Tibial nerve (tissue), 4 donors: ENCODE measurements at places on chromosomes 11 and 22. TPM values are rescaled to one million over a fixed set of nuclear protein-coding genes. Genes with fewer than 3 reads are reported as not detected.

FOLH1 gene
- 10.5 TPM for total RNA-seq

DNA sequence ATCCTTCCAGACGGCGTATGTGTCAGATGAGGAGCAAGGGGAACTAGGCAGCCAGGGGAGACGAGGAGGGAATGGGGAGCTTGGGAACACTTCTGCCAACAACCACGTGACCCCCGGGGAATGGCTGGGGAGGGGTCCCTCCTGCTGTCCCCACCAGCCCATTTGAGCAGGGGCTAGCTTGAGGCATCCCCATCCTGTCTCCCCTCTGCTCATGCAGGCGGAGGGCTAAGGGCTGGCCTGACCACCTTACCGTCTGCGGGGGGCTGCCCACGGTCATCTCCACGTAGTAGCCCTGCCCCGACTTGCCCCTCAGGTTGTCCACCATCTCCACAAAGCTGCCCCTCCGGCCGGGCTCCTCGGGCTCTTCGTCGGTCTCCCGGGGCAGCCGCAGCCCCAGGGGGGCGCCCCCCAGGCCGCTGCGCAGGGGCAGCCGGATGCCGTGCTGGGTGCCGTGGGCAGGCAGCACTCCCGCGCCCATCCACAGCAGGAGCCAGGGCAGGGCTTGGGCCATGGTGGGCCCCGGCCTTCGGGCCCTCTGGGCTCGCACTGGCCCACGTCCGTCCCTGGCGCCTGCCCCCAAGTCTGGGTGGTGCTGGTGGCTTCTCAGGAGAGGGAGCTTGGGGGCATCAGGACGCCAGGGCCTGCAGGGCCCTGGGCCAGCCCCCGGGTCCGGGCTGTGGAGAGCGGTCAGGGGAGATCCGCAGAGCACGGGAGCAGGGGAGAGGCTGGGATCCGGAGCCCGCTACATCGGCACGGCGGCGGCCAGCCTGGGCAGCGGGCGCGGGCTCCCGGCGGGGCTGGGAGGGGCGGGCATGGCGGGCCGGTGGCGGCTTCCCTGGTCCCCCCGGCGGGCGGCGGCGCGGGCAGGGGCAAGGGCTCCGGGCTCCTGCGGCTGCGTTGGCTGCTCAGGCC, 515 bp downstream of the BACE1 start:
- peak overlapping the region; percentile 67 for H3K27ac ChIP-seq
- no peaks in the 10 kb centered on the region for H3K27me3 ChIP-seq
- H3K4me1 ChIP-seq, result peaks cover 45% of the 10 kb centered on the region
- DNase-seq, result no peak
- H3K4me3 ChIP-seq, result peak overlapping the region; percentile 66
- H3K36me3 ChIP-seq, result peaks cover 6% of the 10 kb centered on the region

- H3K27me3 ChIP-seq, result no peaks in the 10 kb centered on the region
- H3K4me3 ChIP-seq, result no peak overlapping the region
- H3K27ac ChIP-seq, result no peak overlapping the region
Observed at GRCh38 chr22:46009730-46010129, 32.8 kb upstream of the WNT7B start.

GRCh38 chr22:32994041-32994830, 63.9 kb downstream of the SYN3 start:
- H3K4me3 ChIP-seq, result no peak overlapping the region
- no peaks in the 10 kb centered on the region for H3K27me3 ChIP-seq
- H3K27ac ChIP-seq, result peak overlapping the region; percentile 12
- DNase-seq, result no peak

DNA sequence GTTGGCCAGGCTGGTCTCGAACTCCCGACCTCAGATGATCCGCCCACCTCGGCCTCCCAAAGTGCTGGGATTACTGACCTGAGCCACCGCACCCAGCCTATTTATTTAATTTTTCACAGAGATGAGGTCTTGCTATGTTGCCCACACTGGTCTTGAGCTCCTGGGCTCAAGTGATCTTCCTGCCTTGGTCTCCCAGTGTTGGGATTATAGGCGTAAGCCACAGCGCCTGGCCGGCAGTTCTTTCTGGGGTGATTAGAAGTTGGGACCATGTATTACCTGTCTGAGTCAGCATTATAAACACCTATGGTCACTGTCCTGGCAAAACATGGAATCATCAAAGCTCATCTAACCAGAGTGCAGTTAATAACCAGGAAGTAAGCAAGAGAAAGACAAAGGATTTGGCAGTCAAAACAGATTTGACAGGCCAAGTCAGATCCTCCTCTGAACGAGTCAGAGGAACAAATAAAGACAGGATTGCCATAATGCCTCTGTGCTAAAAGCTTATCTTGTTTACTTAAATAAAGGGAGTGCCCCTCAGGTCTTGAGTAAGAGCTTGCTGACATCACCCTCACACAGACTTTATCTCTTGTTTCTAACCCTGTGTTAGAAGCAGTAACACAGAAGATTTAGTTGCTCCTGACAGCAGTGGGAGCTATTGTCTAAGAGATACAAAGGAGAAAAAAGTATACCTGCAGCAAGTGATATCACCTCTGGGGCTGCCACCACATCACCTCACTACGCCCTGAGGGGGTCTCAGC, 3.7 kb downstream of the SERPIND1 start:
- H3K36me3 ChIP-seq, result no peaks in the 10 kb centered on the region
- no peak for DNase-seq
- peak overlapping the region; percentile 55 for H3K27ac ChIP-seq
- H3K27me3 ChIP-seq, result no peaks in the 10 kb centered on the region

- H3K27ac ChIP-seq, result no peak overlapping the region
- H3K4me1 ChIP-seq, result peaks cover 49% of the 10 kb centered on the region
- DNase-seq, result no peak
- no peak overlapping the region for H3K4me3 ChIP-seq
- no peaks in the 10 kb centered on the region for H3K36me3 ChIP-seq
Observed at GRCh38 chr22:17938484-17938924, 85.9 kb downstream of the MICAL3 start.

DNA sequence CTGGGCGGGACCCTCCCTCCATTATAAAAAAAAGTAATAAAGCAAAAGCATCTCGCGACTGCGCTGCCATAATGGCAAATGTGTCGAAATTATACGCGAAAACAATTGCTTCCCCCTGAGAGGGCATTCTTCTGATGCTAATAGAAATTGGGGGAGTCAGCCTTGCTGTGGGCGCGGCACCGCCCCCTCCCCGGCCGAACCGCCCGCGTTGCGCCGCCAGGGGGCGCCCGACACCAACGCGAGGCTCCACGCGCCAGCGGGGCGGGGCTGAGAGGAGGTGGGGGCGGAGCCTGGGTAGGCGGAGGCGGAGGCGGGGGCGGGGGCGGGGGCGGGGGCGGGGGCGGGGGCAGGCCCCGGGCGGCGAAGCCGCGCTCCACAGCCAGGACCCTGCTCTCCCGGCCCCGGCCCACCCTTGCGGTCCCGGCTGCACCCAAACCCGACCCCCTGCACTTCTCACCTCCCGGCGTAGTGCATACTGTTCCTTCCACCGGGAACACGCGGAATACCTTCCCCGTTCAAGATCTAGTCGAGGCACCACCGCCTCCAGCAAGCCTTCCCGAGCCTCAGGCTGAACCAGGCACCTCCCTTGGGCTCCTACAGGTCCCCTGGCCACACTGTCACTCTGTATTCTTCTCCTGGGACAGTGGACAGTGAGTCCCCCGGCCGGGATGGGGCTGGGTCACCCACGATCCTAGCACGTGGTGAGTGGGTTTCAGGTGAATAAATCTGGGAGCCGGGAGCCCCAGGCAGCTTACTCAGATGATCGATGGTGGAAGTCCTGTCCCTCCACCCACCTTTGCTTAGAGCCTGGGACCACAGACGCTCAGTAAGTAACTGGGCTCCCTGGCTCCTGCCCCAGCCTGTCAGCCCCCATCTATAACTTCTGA, 15.5 kb upstream of the UPK3A start:
- H3K27ac ChIP-seq, result no peak overlapping the region
- peaks cover 17% of the 10 kb centered on the region for H3K4me1 ChIP-seq
- peak; percentile 67 for DNase-seq
- H3K36me3 ChIP-seq, result no peaks in the 10 kb centered on the region

GRCh38 chr11:132519241-132519815, 1013.0 kb downstream of the OPCML start:
- H3K27ac ChIP-seq, result no peak overlapping the region
- no peak overlapping the region for H3K4me3 ChIP-seq
- no peaks in the 10 kb centered on the region for H3K27me3 ChIP-seq
